Right lobe of liver (tissue), 6 donors: ENCODE measurements at places on chromosomes 7 and 10.

- no peak for DNase-seq
These were observed 28.0 kb downstream of the PRSS2 start for GRCh38 chr7:142798451-142799436.

DNA sequence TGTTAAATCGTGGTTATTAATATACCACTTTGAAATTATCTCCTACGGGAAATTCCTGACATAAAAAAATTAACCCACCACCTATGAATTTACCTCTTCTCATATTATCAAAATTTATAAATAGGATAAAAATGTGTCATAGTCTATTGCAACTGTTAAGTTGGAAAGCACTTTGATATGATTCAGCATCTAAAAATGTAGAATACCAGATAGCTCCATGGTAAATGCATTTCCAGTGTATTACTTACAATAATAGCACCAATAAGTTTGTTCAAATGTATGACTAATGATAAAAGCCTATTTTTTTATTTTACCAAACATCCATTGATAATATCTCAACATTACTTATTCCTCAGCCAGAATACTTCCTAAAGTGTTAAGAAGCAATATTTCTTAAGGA lies 13.6 kb upstream of the KCND2 start:
- DNase-seq = no peak

GRCh38 chr10:65827359-65827758 lies 1098.5 kb upstream of the LRRTM3 start:
- no peak for DNase-seq

DNA sequence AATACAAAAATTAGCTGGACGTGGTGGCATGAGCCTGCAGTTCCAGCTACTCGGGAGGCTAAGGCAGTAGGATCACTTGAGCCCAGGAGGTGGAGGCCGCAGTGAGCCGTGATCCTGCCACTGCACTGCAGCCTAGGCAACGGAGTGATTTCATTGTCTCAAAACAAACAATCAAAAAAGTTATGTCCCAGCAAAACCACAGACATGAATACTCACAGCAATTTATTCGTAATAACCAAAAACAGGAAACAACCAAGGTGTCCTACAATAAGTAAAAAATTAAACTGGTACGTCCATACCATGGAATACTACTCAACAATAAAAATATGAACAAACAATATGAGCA lies 11.6 kb upstream of the CYTH3 start:
- no peak for DNase-seq

DNA sequence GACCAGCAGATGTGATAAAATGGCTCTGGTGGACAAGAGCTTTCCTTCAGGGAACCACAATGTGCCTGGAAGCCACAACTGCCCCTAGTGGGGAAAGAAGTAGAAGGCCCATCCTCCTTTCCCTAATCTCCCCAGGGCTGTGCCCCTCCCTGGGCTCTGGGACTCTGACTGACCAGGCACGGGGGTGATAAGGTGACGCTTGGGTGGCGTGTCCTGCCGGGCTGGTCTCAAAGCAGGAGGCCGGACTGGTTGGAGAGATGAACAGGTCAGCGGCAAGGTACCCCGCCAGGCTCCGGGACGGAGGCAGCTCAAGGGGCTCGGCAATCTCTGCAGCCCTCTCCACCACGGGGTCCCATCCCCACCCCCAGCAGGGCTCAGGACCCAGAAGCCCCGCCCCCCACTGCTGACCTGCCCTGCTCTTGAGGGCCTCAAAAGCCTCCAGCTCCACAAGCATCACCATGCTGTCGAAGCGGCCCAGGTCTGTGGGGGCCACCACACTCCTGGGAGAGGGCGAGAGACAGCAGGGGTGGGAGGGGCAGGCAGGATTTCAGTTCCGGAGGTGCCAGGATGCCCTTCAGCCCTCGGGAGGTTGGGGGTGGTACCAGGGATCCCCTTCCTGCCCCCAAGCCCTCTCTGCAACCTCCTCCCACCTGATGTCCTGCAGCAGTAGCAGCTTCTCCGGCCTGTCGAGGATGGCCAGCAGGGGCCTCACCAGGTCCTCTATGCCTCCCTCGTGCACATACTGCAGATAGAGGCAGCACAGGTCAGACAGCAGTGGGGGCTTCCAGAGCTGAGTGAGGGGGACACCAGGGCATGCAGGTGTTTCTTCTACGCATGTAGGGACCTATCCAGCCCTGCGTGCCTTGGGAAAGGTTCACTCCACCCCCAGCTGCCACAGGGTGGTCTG lies 12.2 kb downstream of the LZTS2 start:
- no peak for DNase-seq
